ENCODE measurements at places on chromosomes 4 and X.

DNA sequence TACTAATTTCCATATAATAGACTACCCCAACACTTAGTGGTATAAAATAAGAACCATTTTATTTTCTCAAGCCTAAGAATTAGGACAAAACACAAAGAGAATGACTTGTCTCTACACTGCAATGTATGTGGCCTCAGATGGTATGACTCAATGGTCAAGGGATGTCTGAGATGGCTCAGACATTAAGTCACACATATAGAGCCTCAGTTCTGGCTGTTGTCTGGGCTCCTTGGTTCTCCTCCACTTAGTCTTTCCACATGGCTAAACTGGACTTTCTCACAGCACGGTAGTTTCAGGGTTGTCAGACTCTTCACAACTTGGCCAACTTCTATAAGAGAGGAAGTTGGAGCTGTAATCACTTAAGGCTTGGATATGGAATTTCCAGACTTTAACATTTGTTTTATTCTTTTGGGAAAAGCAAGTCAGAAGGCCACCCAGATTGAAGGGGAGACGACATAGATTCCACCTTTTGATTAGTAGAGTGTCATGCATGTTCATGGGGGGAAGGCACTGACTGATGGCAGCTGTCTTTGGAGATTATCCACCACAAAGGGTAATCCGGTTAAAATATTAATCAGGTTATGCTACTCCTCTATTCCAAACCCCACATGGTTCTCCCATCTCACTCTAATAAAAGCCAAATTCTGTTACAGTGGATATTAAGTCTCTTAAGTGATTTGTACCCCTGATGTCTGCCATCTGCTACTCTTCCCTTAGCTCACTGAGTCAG is 9.4 kb downstream of the IL15 start:
- no peak for DNase-seq

DNA sequence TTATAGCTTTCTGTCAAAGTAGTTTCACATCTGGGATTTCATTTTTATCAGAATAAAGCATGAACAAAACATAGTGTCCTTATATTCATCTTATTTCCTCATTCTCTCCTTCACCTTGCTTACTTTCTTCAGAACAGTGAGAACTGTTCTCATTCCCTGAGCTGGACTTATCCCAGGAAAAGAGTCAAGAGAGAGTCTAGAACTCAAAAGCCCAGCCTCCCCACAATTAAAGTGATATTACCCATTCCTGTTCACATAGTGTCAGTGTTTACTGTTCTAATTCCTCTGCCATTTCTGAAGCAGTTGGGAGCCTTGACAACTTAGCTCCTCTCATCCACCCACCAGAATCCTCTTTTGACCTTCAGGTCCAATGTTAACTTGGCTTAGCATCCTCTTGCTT is 42.9 kb downstream of the RASSF6 start:
- DNase-seq, result no peak

DNA sequence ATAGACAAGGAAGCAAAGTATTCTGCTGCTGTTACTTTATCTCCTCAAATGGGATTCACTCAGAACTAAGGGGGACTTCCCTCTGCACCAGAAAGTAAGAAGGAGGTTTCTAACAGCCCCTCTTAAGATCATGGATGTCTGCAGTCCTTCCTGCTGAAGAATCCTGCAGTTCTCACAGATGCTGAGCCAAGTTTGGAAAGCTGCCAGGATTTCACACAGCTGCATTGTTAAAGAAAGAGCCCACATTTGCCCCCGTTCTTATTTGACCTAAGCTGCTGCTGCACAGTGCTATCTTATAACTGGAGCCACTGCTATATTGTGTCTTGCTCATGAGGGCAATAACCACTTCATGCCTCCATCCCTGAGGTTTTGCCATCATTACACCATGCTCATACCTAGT is 81.1 kb downstream of the FAAH2 start:
- no peak for DNase-seq

GRCh38 chrX:115560978-115561604 is at the start of gene PLS3:
Gene PLS3, plus strand, starts transcription at chrX:115561174. Its CDS starts 49,077 bp downstream, at chrX:115610251.
- DNase-seq, result peak; percentile 65

DNA sequence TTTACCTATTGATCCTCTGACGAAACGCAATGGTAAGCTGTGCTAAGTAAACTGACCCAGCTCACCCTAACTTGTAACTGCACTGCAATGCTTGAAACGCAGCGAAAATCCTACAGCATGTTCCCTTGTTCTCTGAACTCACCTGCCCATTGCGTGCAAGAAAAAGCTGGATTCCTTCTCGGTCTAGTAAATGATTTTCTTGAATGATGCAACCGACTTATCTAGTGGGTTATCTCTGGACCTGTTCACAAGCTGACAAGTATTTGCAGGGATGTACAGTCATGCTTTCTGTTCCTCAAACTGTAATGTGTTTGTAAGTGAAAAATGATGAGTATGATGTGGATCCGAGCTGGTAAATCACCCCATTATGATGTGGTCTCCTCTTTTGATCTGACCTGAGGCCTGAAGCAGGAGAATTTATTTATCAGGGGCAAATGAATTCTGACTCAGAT is 140.1 kb downstream of the BTC start:
- no peak for DNase-seq

GRCh38 chrX:70132224-70132623 is 1.0 kb upstream of the IGBP1 start:
- peak; percentile 62 for DNase-seq

GRCh38 chr4:99655308-99656081 is 2.1 kb downstream of the C4orf54 start:
- no peak for DNase-seq

DNA sequence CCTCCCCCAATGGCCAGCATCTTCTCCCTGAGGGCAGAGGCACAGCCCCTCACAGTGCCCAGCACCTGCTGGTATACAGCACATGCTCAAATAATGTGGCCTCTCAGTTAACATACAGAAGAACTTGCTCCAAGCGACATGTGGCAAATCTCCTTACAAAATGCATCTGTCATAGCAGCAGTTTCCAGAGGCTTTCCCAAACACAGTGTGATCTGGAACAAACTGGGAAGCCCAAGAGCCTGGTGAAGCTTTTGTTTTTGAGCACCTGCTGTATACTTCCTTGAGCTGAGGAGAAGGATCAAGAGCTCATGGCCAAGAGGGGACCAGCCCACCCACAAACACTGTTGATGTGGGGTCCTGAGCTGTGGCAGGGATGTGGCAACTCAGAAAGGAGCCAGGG is 34.8 kb upstream of the HTRA3 start:
- no peak for DNase-seq

- DNase-seq, result peak; percentile 11
These were observed 11.8 kb upstream of the KLHL8 start for GRCh38 chr4:87232216-87232615.

Measured in hematopoietic multipotent progenitor cell treated with erythropoietin and hydrocortisone succinate and interleukin-3 and kit ligand, for 4 days (in vitro differentiated cells).